ENCODE measurements at places on chromosomes 4 and X.

GRCh38 chrX:119826399-119826959 is 26.3 kb downstream of the UPF3B start:
- DNase-seq = peak; percentile 38

DNA sequence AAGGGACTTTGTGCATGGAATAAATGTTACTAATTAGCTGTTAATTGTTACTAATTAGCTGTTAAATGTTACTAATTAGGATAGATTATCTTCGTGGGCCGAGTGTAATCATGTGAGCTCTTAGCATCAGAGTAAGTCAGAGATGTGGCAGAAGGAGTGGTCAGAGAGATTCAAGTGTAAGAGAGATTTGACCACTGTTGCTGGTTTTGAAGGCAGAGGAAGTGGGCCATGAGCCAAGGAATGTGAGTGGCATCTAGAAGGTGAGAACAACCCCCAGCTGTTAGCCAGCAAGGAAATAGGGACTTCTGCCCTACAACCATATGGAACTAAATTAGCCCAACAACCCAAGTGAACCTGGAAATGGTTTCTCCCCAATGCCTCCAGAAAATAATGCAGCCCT is 28.2 kb downstream of the ODAPH start:
- DNase-seq = no peak

- DNase-seq = no peak
These were observed 20.4 kb upstream of the UBA1 start for GRCh38 chrX:47172971-47173792.

DNA sequence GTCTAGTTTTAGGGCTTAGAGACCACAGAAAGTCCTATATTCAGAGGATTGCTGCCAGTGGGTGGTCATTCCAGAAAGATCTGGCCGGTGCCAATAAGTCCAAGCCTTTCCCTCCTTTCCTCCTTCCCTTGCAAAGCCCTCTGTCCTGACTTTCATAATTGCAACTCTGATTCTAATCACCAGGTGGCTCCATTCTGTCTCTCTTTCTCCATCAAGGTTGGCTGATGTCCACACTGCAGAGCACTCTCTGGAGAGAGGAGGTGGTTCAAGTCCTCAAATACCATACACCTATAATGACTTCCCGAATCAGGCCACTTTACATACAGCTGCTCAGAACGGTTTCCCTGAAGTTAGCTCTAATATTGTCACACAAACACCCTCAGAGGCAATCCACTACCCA is 22.4 kb upstream of the ARMCX4 start:
- DNase-seq = peak; percentile 3

GRCh38 chr4:139167774-139168444 is 9.1 kb downstream of the ELF2 start:
- DNase-seq = no peak

- DNase-seq = peak; percentile 9
These were observed 508.1 kb upstream of the ARX start for GRCh38 chrX:25523574-25524540.

DNA sequence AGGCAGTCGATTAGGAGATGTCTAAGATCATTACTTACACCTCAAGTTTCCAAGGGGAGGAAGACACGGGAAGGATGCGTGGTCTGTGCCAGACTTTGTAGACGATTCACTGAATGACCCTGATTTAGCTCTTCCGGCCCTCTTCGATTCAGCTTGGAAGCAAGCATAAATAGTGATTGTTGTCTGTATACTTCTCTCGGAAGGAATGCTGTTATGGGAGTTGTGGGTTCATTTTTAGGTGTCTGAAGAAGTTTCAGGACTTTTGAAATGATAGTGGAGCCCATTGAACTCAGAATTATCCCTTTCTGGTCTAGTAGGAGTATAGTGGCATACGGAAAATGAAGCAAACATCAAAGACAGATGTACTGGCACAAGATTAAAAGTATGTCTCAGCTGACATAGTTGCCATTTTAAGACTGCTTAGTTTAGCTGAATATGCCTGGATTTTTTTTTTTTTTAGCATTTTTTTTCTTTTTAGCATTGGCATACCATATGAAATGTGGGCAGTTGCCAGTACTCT is 1.0 kb upstream of the ANKRD17 start:
- peak; percentile 41 for DNase-seq

DNA sequence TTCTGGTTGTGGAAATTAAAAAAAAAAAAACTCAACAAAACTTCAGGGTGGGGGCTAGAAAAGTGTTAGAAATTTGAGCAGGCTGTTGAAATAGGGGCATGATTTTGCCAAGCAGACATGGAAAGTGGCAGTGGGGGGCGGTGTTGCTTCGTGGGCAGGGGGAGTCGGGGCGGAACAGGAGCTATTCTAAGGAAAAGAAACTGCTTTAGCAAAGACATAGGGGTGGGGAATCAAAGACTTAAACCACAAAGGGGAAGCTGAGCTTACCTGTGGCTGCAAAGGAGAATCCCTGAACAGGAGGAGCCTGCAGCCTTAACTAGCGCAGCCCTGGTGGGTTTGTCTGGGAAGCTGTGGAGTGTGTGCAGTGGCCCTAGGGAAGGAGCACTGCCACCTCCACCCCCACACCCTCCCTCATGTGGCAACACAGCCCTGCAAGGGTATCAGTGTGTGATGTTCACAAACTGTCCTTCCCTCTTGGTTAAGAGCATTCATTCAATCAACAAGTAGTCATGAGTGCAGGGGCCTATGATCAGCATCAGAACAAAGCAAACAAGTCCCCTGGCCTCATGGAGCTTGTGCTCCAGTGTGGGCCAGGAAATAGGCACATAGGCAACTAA is 20.5 kb downstream of the SEL1L3 start:
- peak; percentile 65 for DNase-seq

Data from activated naive CD4-positive, alpha-beta T cell treated with anti-CD3 and anti-CD28 coated beads for 36 hours (primary cell).